Stimulated activated CD8-positive, alpha-beta memory T cell treated with anti-CD3 and anti-CD28 coated beads, Interleukin-15, amount 100 ng/mL, for 24 hours (primary cell): ENCODE measurements at places on chromosomes 2 and 18.

DNA sequence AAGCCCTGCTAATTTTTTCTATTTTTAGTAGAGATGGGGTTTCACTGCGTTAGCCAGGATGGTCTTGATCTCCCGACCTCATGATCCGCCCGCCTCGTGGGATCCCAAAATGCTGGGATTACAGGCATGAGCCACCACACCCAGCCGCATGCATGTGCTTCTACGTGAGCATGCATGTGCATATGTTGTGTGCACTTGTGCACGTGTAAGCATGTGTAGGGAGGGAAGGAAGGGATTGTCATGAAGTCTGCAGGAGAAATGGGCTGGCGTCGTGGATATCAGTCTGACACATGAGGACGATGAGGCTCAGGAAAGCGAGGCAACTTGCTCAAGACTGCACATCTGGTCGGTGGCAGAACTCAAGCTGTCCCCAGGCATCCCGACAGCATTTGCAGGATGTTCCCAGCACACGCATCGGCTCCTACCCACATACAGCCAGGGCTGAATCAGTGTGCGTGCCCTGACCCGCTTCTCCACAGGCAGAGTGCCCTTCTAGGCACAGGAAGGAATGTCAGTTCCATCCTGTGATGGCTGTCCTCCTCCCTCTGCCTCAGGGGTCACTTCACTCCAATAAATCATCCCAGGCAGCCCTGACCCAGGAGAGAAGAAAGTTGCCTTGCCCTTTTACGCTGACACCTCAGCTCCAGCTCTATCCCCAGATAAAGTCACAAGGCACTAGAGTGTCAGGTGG, 49.9 kb upstream of the SLC14A2 start:
- DNase-seq = no peak

DNA sequence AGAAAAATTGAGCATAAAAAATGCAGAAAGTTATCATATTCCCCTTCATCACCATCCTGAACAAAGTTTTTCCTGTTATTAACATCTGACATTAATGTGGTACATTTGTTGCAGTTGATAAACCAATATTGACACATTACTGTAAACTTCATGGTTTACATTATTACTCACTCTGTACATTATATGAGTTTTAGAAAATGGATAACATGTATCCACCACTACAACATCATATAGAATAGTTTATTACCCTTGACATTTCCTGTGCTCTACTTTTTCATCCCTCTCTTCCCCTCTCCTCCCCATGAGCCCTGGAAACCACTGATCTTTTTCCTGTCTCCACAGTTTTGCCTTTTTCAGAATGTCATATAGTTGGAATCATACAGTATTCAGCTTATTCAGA, 618.6 kb upstream of the TMEFF2 start:
- no peak for DNase-seq

DNA sequence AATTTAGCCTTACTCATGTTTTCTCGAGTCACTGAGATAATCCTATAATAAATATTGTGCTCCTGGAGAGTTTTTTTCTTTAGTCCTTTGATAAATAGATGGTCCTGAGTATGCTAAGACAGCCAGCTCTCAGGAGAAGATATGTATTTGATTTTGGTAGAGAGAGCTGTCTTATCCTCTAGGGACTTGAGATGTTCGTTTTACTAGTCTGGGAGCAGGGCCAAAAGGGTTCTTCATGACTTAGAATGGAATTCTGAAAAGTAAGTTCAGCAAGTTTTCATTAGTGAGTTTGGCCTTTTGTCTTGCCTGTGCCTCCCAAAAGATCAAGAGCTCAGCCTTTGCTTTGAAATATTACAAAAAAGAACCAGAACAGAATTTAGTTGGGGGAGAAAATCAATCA, 246.7 kb downstream of the BABAM2 start:
- DNase-seq = no peak

GRCh38 chr2:32633040-32633439, 5.2 kb downstream of the TTC27 start:
- DNase-seq = no peak

DNA sequence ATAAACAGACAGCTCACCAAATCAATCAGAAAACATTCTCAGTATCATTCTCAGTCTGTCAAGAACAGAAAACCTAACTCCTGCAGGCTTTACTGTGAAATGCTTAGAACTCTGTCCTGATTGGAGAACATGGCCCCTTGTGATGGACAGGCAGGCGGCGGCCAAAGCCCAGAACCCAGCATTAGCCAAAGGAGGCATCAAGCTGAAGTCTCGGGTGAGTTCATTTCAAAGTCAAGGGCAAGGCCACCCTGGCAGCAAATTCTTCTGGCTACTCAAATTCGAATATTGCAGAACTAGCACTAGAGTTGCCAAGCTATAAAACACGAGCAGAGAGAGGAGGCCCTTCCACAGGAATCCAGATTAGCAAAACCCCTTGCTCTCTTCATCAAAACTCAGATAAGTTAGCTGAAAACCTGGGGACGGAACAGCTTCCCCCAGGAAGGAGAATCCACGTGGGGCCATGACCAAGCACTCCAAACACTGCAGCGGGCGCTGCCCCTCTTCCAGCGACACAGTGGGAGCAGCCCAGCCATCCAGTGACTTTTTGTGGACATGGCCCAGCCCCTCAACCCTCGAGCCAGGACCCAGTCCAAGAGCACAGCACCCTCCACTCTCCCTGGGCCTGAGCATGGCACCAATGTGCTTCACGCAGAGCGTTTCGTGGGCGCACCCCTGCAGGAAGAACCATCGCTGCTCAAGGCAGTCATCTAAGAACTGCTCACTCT, 98.6 kb downstream of the HDAC4 start:
- DNase-seq = no peak

DNA sequence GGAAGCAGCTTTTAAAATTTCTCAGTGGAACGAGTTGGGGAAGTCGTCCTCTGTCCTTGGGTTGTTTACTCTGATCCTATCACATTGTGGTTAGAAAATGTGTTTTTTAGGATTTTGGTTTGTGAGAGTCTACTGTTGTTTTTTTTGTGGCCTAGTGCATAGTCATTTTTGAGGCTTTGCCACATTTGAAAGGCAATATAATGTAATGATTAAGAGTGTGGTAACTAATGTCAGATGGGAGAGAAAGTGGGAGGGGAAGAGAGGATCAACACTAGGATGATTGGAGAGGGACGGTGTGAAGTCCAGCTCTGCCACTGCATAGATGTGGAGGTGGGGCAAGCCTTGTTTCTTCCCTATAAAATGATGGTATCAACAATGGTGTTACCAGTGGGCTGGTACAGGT, 8.5 kb downstream of the SP140L start:
- no peak for DNase-seq

DNA sequence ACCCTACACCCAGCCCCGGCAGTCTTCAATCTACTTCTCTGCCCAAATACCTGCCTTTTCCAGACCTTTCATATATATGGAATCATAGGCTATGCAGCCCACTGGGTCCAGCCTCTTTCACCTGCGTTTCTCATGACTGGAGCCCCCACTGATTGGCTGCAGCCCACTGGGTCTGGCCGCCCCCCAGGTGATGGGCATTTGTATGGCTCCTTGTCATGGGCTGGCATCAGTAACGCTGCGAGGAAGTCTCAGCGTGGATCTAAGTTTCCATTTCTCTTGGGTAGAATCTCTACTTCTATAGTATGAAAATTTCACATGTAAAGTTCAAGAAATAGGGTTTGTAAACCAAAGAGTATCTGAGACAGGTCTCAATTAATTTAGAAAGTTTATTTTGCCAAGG, 281.9 kb downstream of the NDUFA10 start:
- DNase-seq = no peak

GRCh38 chr2:66239655-66240054, 195.3 kb upstream of the MEIS1 start:
- no peak for DNase-seq

- no peak for DNase-seq
These were observed 128.2 kb upstream of the CXCR4 start for GRCh38 chr2:136246086-136246669.

GRCh38 chr2:124250433-124250832, 225.3 kb downstream of the CNTNAP5 start:
- no peak for DNase-seq

GRCh38 chr2:219627103-219628100, at the start of gene SLC4A3:
TSS of gene SLC4A3 (plus strand) at chr2:219627630. CDS start at chr2:219627993, 363 bp downstream.
- no peak for DNase-seq

DNA sequence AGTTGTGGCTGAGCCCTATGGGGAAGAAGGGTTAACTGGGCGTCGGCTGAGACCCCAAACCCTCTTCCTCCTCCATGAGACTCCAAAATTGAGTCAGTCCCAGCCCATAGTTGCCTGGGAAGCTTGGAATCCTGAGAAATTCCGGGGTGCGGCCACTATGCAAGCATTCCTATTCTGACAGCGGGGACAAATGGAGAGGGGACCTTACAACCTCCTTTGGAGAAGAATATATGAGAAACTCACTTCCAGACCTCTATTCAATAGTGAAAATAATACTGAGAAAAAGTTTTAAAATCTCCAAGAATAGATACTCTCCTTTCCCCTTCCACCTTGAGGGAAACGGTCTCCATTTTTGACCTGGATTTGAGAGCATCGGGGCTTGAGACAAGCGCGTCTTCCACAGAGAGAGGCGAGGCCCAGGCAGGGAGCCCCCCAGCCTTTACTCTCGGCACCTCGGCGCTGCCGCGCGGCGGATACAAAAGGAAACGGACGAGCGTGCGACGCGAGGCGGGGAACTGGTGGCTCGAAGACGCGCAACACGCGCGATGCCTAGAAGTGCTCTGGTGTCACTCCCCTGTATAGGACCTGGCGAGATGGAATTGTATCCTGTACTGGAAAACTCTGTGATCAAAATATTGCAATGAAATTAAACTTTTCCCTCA, 11.1 kb downstream of the NR4A2 start:
- no peak for DNase-seq

GRCh38 chr2:205885492-205886099, 200.4 kb downstream of the INO80D start:
- DNase-seq = peak; percentile 40

- DNase-seq = no peak
These were observed 484.4 kb downstream of the NRXN1 start for GRCh38 chr2:50547521-50547920.

DNA sequence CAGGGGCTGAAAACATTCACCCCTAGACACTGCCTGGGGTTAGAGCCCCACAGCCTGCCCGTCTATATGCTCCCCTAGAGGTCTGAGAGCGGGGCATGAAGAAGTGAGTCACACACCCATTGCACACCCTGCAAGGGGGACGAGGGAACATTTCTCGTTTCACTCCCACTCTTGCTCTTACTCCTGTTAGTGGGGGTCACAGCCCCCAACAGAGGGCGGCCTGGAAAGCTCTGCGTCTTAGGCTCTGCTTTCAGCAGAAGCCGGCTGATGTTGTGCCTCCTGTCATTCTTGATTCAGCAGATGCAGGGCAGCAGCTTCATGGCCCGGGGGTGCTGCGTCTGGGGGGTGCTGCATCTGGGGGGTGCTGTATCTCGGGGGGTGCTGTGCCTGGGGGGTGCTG, 141.3 kb downstream of the ASB1 start:
- DNase-seq = no peak

GRCh38 chr2:28505361-28505760, 9.5 kb downstream of the PLB1 start:
- no peak for DNase-seq

GRCh38 chr2:225073198-225073597, 30.9 kb upstream of the DOCK10 start:
- DNase-seq = no peak

DNA sequence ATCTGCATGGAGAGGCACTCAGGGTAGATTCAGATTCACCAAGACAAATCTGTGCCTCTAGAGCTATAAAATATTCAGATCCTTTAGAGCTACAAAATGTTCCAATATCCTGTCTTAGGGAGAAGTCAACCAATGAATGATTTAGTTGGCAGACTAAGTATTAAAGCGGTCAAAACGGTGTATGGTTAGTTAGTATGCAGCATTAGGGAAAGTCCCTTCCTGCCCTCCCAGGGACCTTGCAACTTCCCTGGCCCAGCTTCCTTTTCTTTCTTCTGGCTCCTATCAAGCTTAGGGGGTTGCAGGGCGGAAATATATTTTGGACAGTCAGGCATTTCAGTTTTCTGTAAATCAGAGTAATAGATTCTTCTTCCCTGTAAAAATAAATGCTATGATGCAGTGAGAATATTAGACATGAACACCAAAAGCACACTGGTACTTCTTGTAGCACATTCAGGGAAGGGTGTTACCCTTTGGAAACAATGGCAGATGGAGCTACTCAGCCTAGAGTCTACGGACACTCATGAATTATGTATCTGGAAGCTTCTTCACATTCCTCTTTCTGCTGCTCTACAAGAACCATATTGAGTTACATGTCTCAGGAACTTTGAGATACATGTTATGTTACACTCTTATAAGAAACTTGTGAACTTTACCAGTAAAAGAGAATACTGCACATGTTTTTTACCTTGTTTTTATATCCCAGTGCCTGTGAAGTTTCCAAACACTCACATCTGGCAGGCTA, 45.7 kb downstream of the CCDC93 start:
- no peak for DNase-seq

- DNase-seq = no peak
These were observed 1119.8 kb downstream of the TSN start for GRCh38 chr2:122875091-122875865.

GRCh38 chr2:172052000-172052983, 33.0 kb upstream of the DLX1 start:
- DNase-seq = no peak

DNA sequence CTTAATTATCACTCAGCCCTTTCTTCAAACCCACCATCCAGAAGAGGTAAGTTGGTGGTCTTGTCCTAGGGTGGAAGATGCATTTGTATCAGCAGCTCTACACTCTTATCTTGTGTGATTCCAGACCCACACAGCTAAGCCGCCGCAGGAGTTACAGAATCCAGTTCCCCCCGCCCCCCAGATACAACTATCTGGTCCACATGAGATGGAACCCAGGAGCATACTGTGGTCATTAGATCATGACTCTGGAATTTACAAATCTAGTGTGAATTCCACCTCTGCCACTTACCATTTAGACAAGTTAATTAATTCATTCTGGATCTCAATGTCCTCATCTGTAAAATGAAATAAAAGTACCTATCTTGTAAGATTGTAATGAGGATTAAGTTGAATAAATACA, 486.4 kb downstream of the BCL11A start:
- no peak for DNase-seq

GRCh38 chr2:237978058-237978712, 11.4 kb downstream of the UBE2F start:
- DNase-seq = no peak

DNA sequence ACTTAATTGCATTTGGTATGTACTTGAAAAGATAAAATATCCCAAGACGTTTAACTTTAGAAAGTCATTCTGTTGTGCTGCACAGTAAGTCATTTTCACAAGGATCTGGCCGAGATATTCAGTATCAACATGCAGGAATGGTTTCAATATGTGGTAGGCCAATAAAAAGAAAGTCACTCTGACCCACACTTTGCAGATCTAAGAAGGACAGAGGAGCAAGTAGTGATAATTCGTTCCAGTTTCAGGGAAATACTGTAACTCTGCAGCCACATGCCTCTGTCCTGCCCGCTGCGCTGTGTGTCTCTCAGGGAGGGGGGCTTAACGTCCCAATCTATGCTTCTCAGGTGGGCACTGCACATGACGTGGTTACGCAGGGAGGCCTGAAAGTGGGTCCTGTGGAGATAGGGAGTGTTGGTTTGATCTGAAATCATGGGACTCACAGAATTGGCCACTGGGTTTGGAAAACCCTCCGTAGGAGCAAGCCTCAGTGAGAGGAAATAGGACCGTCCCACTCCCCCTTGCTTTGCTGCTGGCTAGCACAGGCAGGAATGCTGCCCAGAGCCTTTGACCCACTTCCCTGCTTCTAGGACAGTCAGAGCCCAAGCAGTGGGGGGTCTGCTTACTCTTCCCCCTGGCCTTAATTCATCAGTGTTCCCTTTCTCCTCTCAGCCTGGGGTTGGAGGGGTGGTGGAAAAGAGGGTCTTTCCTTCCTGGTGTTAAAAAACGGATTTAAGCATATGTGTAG, 314.7 kb upstream of the SPRED2 start:
- no peak for DNase-seq

GRCh38 chr2:155308367-155309009, 610.0 kb downstream of the KCNJ3 start:
- DNase-seq = no peak
